ENCODE measurements at places on chromosomes 2 and 18.

DNA sequence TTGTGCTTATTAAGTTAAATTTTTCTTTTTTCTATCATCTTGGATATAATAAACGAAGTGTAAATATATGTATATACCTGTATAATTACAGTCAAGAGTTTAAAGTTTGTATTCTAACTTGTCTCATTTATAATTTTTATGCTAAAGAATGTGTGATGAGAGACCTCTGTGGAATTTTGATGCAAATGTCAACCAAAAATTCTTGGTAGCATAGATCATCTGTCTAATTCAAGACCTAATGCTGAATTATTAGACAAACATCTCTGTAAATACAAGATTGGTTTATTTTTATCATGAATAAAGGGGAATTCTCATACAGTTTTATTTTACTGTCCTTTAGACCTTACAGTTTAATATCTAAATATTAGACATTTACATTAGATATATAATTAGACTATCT is 149.2 kb upstream of the VWC2L start:
- no peak for DNase-seq

DNA sequence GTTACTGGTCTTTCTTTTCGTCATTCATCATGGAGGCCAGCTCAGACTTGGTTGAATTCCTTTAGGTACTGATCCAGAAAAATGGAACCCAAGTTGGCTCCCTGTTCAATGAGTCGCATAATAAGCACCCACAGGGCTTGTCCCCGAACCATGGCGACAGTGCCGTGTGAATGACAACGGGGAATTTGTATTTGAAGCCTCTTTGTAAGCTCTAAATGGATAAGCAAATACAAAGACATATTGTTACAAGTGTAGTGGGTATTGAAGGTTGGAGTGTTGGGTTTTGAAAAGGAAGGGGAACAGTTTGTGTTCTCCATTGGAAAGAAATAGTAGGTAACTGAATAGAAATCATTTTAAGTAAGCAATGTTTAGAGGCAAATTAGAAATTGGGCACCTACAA is 288.9 kb downstream of the SLC4A3 start:
- no peak for DNase-seq

- peak; percentile 57 for DNase-seq
Measured at GRCh38 chr2:232876161-232876977, 6.3 kb downstream of the SNORC start.

GRCh38 chr2:174957050-174957449 is 48.1 kb downstream of the CHN1 start:
- no peak for DNase-seq

DNA sequence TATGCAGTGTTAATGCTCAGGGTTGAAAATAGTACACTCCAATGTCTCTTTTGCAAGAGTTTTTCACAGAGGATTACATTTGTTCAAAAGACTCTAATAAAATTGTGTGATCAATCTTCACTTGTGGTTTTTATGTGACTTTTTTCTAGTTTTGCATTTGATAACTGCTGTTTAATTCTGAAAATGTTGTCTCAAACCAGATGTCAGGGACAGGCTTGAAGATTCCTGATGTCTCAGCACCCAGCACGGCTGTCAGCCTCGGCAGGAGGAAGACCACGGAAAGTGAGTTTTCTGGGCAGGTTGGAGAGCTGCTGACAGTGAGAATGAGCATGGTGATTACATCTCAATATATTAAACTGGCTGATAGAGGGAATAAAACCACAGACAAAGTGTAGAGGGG is 9.1 kb downstream of the SOX11 start:
- DNase-seq: no peak

- DNase-seq: no peak
Measured at GRCh38 chr2:232386490-232386739, 7.9 kb downstream of the ALPP start.

DNA sequence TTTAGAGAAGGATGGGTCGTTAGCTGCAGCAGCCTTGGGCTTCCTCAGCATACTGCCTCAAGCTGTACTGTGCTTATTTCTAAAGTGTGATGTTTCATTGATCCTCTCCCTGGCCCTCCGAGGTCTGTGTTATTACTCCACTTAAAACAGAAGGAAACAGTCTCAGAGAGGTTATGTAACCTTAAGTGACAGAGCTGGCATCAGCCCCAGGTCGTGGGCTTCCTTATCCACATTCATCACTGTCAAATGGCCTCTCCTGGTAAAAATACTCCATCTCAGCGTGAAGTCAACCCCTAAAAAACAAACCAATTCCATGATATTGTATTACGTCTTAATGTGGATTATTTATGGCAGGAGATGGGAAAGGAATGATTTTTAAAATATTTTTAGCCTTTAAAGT is 153.3 kb upstream of the NOSTRIN start:
- DNase-seq: peak; percentile 44

GRCh38 chr2:231189571-231190495 is 8.6 kb upstream of the ARMC9 start:
- peak; percentile 49 for DNase-seq

- no peak for DNase-seq
Measured at GRCh38 chr2:8653485-8653884, 28.4 kb upstream of the ID2 start.

DNA sequence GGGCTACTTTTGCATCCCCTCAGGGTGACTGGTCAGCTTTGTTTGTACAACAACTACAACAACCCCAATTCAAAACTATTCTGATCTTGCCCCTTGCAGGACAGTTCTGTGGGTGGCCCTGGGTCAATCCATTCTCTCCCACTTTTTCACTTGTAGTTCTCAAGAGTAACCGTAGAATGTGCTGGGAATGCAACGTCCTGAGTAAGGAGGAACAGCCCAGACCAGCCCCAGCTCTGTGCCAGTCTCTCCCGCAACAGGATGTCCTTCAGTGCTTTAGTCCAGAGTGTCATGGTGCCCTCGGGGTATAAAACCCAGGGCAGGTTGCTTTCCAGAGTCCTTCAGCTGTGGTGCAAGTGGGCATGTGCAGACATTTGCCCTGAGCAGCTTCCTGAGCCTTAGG is 22.1 kb upstream of the TEX51 start:
- DNase-seq: no peak

GRCh38 chr2:54279385-54279784 is 23.4 kb upstream of the TSPYL6 start:
- DNase-seq: no peak

GRCh38 chr2:233794128-233794658 is 16.1 kb downstream of the MROH2A start:
- DNase-seq: no peak

- DNase-seq: no peak
Measured at GRCh38 chr2:11762799-11763461, 16.5 kb downstream of the LPIN1 start.

GRCh38 chr2:144510294-144510991 is 9.5 kb downstream of the ZEB2 start:
- no peak for DNase-seq
